ENCODE measurements at places on chromosomes 3 and 15. TPM values are rescaled to one million over a fixed set of nuclear protein-coding genes. Genes with fewer than 3 reads are reported as not detected.

NKIRAS1 gene
- polyA plus RNA-seq = 14.7 TPM

GRCh38 chr15:91889111-91889815 is 35.8 kb downstream of the SLCO3A1 start:
- no peak for DNase-seq

MYH15 gene
- polyA plus RNA-seq = 0.23 TPM

- DNase-seq = no peak
Observed at GRCh38 chr15:50879016-50879617, 29.4 kb upstream of the AP4E1 start.

GRCh38 chr15:62833646-62834045 is 208.9 kb upstream of the TPM1 start:
- peak; percentile 78 for DNase-seq

DNA sequence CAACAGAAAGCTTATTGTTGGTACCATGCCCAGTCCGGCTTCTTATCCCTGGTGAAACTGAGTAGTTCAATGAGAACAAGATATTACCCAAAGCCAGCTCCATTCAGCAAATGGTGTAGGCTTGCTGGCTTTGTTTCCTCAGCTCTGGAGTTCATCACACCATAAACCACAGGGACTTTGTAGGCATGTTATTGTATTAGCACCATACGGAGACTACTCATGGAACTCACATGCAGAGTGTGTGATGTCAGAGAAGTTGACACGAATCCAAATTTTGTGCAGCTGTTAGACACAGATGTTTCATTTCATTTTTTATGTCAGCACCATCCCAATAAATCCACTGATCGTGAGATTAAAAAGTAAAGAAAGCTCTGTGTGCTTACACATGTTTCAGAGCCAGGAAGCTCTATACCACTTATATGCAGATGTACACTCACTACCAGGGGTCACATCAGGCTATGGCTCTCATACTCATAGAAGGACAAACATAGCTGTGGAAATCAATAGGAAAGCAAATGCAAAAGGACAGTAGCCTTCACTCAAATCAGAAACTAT is 63.4 kb upstream of the LEKR1 start:
- peak; percentile 72 for DNase-seq

GRCh38 chr15:81813215-81813614 is 232.6 kb downstream of the MEX3B start:
- no peak for DNase-seq

DNA sequence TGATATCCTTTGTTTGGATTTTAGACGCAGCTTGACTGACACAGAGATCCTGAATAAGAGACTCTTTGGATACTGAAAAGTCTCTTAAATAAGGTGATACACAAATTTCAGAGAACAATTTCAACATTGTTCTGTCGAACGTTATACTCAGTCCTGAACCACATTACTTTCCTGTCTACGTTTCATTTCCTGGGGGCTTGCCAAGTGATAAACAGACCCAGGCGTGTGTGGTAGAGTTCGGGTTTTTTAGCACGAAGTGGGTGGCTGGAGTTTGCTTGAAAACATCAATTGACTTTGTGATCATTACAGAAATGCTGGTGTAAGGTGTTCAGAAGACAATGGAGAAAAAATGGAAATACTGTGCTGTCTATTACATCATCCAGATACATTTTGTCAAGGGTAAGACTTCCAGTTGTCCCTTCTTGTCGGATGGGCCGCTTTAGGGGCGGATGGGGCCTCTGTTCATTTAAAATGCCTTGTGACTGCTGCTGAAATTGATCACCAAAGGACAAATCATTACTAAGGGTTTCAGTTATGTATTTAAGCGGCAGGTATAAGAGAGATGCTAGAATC is at the start of gene CD96:
CD96 (plus strand) TSS at position 287 of the 573 bp plus-strand sequence; CDS start at position 339, 52 bp downstream.
- no peak for DNase-seq

PEAK1 gene
- 39.8 TPM for polyA plus RNA-seq

ACSBG1 gene
- 0.44 TPM for polyA plus RNA-seq

GRCh38 chr15:101525087-101525669 is 35.7 kb upstream of the PCSK6 start:
- DNase-seq = no peak

SPINT1 gene
- polyA plus RNA-seq = 1.3 TPM

MESP2 gene
- 0.22 TPM for polyA plus RNA-seq

GNAI2 gene
- polyA plus RNA-seq = 187 TPM
